CD4-positive, alpha-beta T cell treated with Interleukin-2 at 100 ng/mL for 4 hours (primary cell): ENCODE measurements at places on chromosomes 2 and 18.

DNA sequence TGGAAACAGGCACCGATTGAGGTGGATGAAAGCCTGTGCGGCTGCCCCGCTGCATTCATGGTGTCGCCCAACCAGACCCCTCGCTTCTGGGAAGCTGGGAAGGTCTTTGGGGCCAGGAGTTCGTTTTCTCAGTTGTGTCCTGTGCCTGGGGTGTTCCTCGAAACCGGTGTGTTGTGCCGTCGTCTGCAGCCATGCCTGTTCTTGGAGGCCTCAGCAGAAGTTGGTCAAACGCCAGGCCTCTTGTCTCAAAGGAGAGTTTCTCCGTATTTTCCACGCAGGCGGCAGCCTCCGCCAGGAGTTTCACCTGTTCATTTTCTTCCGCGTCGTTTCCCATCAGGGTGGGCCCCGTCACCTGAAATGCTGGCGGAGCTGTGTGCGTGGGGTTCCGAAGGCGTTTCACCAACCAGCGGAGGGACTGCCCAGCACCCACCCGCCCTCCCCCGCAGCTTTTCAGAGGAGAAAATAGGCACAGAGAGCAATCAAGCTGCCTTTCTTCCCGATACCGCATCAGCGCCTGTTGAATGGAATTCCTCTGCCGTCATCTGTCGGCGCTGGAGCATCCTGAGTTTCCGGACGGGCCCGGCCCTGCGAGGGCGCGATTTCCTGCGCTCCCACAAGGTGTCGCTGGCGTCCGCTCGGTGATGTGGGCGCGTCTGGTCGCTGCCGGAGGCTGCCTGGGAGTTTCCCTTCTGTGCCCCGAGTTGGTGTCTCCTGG lies 17.0 kb upstream of the NFATC1 start:
- peak; percentile 85 for DNase-seq

DNA sequence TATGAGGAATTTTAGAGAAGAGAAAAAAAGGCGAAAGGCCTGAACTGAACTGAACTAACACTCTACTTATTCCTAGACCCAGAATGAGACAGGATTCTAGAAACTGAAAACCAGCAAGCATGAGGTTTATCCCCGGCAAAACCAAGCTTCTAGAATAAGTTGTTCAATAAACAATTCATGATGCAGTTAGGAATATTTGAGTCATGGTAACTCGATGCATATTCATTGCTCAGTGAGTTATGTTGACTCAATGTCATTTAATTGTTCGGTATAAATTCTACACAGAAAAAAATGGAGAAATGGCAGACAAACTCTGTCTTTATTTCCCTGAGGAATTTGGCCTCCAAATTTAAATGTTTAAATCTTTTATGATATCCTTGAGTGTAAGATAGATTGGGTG lies 321.5 kb downstream of the SATB2 start:
- DNase-seq, result no peak

DNA sequence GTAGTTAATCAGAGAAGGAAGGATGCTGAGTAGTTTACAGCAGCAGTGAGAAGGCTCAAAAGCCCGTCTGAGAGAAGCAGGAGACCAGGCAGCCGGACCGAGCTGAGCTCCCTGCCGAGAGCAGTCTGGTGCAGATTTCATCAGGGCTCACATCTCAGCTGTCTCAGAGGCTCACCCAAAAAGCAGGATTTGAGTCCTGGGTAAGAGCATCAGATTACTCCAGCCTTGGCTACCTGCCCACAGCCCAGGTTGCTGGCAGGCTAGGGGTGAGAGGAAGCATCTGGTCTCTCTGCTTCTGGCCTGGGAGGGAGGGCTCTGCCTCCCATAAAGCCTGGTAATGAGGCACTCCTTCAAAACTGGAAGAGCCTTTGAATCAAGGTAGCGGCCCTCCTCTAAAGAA lies 140.5 kb downstream of the ST6GAL2 start:
- DNase-seq, result no peak

DNA sequence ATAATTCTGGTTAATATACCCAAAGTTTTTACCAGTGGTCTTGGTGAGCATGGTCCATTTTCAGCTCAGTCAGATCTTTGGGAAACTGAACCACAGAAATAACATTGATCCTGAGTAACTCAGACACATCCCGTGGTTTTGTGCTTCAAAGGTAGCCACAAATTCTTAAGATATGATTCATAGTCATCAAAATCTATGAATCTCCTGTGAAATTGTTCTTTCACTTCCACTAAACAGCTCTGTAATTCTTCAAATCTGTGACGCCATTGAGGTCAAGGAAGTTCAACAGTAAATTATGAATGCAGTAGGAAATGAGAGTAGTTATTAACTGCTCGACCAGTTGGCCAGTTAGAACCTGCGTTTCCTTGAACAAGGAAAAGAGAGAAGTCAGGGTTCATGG lies 147.3 kb downstream of the IRS1 start:
- no peak for DNase-seq

DNA sequence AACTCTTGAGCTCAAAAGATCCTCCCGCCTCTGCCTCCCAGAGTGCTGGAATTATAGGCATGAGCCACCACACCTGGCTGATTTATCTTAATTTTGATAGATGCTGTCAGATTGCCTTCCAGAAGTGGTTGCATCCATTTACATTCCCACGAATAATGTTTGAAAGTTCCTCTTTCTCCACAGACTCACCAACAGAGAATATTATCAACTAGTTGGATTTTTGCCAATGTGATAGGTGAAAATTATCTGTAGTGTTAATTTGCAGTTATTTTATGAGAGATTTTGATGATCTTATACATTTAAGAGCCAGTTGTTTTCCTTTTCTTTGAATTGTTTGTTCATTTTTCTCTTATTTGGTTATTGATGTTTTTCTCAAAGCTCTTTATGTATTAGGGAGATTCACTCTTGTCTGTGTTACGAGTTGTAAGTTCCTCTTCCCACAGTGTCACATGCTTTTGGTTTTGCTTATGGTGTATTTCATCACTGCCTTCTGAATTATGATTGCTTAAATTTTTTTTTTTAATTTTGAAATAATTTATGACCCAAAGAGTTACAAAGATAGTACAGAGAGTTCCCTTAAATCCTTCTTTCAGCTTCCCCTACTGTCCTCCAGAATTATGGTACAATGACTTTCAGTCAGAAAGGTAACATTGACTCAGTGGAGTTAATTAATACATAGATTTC lies 20.7 kb upstream of the NT5DC4 start:
- no peak for DNase-seq

DNA sequence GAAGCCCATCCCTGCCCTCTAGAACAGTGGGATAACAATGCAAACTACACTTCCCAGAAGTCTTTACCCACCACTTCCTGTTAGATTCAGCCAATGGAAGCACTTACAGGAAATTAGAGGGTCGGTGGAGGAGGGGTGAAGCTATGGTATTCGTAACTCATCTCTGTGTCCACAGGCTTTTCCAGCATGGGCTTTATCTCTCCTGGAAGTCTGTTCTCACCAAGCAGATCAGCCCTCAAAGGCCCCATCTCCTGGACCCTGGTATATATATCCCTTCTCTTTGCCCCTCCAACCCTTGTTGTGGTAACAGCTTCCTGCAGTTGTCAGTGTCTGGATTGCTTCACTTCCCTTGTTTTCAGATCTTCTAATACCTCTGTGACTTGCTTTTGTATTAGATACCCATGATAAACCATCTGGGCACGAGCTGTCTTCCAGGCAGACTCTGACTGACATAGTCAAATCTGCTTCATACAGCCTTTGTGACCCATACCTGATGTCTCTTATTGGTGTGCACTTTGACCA lies 475.0 kb upstream of the POU3F3 start:
- peak; percentile 1 for DNase-seq

- no peak for DNase-seq
Measured at GRCh38 chr2:96423828-96424227, 81.3 kb downstream of the NEURL3 start.

- no peak for DNase-seq
Measured at GRCh38 chr2:119879502-119879901, 119.8 kb downstream of the PTPN4 start.

DNA sequence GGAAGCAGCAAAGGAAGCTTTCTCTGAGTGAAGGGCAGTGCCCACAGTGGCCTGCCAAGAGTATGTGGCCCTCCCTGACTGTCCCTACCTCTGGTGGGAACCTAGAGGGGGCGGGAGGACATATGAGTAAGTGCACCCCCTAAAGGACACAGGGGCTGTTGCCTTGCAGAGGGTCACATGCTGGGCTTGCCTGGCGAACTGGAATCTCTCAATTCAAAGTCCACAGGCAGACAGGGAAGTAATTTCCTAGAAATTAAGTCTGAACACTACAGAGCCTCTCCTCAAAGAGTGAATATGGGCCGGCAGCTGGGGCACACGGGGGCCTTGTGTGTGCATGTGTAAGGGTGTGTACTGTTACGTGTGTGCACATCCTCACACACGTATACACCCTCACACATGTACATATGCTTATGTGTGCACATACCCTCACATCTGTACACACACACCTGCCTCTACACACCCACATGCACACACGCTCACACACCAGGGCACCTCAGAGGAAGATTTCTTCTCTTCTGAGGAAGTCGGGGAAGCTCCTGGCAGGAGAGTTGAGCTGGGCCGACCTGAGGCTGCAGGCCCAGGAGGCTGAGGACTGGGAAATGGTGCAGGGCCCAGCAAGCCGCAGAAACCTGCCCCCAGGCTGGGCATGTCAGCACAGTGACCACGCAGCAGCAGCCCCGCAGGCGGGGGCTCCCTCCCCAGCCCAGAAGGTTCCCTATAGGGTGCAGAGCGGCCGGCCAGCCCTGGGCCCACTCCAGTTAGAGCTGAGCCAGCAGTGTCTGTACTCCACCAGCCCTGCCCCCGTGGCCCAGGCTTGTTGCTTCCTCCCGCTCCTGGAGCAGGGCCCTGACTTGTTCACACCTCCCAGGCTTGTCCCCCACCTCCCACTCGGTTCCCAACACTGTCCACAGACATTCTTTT lies 77.4 kb upstream of the TAF1B start:
- no peak for DNase-seq

DNA sequence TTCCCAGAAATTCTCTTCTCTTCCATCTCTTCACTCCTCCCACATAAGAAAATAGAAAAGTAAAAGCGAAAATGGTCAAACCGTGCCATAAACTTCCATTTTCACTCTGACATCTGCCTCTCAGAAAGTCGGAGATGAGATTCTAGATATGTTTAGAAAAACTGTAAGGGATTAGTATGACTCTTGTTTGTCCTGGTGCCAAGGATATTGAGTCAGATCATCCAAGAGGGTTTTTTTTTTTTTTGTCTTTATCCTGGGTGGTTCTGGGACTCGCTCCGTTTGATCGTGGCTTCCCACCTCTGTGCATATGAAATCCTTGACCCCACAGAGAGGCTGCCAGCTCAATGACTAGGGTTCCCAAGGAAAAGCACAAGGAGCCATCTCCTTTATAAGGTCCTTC lies 17.3 kb downstream of the EN1 start:
- DNase-seq, result no peak

DNA sequence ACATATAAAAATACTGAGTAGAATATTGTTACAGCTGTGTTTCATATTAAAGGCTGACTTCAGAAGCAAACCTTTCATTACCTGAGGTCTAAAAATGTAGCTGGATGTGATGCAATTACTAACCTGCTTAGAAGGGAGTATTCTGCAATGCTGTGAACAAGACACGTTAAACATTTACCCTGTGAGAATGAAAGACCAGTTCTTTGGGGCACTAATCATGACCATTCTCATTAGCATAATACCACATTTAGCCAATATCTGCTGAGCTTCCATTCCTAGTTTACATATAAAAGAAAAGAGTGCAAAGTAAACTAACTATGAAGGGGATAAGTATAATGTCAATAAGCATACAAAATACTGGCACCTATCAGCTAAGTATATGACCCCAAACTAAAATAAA lies 784.0 kb upstream of the KLHL29 start:
- DNase-seq, result no peak
